A549 treated with CpdA at 1 μM for 4 hours (cell line): ENCODE measurements at places on chromosomes 16 and 17. TPM values are rescaled to one million over a fixed set of nuclear protein-coding genes. Genes with fewer than 3 reads are reported as not detected.

The TMIGD1 gene
- not detected in 5 replicates for total RNA-seq

The ULK2 gene
- 10.2 to 16.2 TPM (median 13.4 TPM) in 5 replicates for total RNA-seq

The PIGL gene
- total RNA-seq, result 12.9 to 21.2 TPM (median 15.1 TPM) in 5 replicates

The GPT2 gene
- 10.6 to 13.8 TPM (median 12.5 TPM) in 5 replicates for total RNA-seq

The CLEC3A gene
- not detected in 5 replicates for total RNA-seq

The ASB16 gene
- total RNA-seq, result 0.17 TPM in 1 of 5 replicates, not detected in the others

The KRTAP9-2 gene
- not detected in 5 replicates for total RNA-seq

The TBC1D3B gene
- 1.9 to 3.7 TPM (median 3.5 TPM) in 5 replicates for total RNA-seq

The CPHXL2 gene
- not detected in 5 replicates for total RNA-seq

The C16orf96 gene
- total RNA-seq, result not detected in 5 replicates

The VMO1 gene
- 0.79 to 2.0 TPM (median 1.4 TPM) in 5 replicates for total RNA-seq

The CCL5 gene
- total RNA-seq, result 1.1 to 2.1 TPM (median 1.7 TPM) in 5 replicates

The ATAD5 gene
- 3.5 to 6.9 TPM (median 4.3 TPM) in 5 replicates for total RNA-seq

The UBE2O gene
- total RNA-seq, result 31.1 to 38.0 TPM (median 34.6 TPM) in 5 replicates

The ABCC12 gene
- 0.05 to 0.09 TPM (median 0.06 TPM) in 4 of 5 replicates, not detected in the other for total RNA-seq

The HIGD1B gene
- total RNA-seq, result not detected in 5 replicates

The MRTFB gene
- 8.9 to 16.1 TPM (median 12.8 TPM) in 5 replicates for total RNA-seq

The GLYR1 gene
- 40.2 to 49.2 TPM (median 44.3 TPM) in 5 replicates for total RNA-seq

The SPIRE2 gene
- total RNA-seq, result 6.3 to 8.7 TPM (median 7.7 TPM) in 5 replicates

The TPSG1 gene
- 0.08 to 0.16 TPM in 2 of 5 replicates, not detected in the others for total RNA-seq

The BLMH gene
- total RNA-seq, result 43.5 to 54.0 TPM (median 47.6 TPM) in 5 replicates

The MT1B gene
- total RNA-seq, result not detected in 5 replicates

The CMTM2 gene
- 0.15 TPM in 1 of 5 replicates, not detected in the others for total RNA-seq

The KRT14 gene
- total RNA-seq, result 0.14 to 0.30 TPM (median 0.16 TPM) in 3 of 5 replicates, not detected in the others

The NLE1 gene
- 36.0 to 40.6 TPM (median 36.3 TPM) in 5 replicates for total RNA-seq

The CX3CL1 gene
- total RNA-seq, result 0.07 to 0.15 TPM (median 0.12 TPM) in 5 replicates
